ENCODE measurements at places on chromosomes 6 and 20.

GRCh38 chr6:3037638-3038365 lies 30.5 kb upstream of the RIPK1 start:
- H3K4me3 ChIP-seq: no peak overlapping the region
- no peak overlapping the region for H3K27ac ChIP-seq
- DNase-seq: no peak

- no peak overlapping the region for H3K4me3 ChIP-seq
- no peaks in the 10 kb centered on the region for H3K4me1 ChIP-seq
- DNase-seq: no peak
- H3K36me3 ChIP-seq: no peaks in the 10 kb centered on the region
Observed at GRCh38 chr20:5925551-5925950, 24.8 kb downstream of the TRMT6 start.

GRCh38 chr6:43389730-43390295 lies 20.4 kb upstream of the ZNF318 start:
- H3K36me3 ChIP-seq: no peaks in the 10 kb centered on the region
- H3K27me3 ChIP-seq: peaks cover 74% of the 10 kb centered on the region

- H3K36me3 ChIP-seq: no peaks in the 10 kb centered on the region
- peaks cover 5% of the 10 kb centered on the region for H3K4me1 ChIP-seq
- no peak for DNase-seq
- H3K27me3 ChIP-seq: peaks cover 15% of the 10 kb centered on the region
Observed at GRCh38 chr6:167858086-167858591, 31.4 kb downstream of the AFDN start.

DNA sequence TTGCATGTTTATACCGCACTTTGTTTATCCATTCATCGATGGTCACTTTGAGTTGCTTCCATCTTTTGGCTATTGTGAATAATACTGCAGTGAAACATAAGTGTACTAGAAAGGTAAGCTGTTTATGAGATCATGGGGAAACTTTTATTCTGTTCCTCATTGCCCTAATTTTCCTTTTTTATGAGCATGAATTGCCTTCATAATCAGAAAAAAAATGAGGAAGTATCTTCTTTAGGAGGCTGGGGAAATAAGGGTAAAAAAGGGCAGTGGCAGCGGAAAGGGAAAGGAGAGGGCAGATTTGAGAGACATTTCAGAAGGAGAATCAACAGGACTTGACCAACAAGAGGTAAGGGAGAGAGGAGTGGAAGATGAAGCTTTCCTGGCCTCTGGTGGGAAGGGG lies 14.3 kb upstream of the SERINC3 start:
- H3K4me1 ChIP-seq: peaks cover 6% of the 10 kb centered on the region
- no peaks in the 10 kb centered on the region for H3K36me3 ChIP-seq
- DNase-seq: no peak
- H3K4me3 ChIP-seq: no peak overlapping the region
- no peak overlapping the region for H3K27ac ChIP-seq

- H3K27ac ChIP-seq: peak overlapping the region; percentile 97
- peaks cover 60% of the 10 kb centered on the region for H3K4me1 ChIP-seq
- H3K27me3 ChIP-seq: peaks cover 10% of the 10 kb centered on the region
- peak; percentile 80 for DNase-seq
Observed at GRCh38 chr20:46990017-46990595, 95.5 kb downstream of the EYA2 start.

DNA sequence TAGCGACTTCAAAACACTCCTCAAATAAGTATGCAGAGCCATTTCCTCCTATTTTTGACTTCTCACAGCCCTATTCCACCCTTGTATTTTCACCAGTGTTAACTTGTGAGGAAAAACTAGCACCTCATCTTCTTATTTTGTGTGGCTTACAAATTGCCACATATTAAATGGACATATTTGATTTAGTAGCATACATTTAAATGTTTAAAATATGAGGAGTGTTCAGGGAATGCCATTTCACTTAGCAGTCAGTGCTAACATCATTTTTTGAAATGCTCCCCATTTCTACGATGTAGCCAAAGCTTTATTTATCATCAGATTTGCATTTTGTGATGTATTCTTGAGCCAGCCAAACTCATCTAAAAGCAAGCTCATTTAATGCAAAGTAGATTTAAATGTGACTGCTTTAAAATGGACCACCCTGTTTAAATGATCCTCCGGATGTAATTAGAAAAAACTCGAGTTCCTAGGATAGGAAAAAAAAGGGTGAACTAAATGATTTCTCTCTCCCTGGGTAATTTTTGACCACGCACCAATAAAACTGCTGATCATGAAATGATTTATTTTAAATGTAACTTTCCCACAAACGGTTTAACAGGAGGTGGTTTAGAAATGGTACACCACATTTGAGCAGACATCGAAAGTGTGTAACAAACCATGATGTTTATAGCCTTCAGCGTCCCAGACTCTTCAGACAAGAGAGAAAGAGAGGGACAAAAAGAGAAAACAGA lies 172.6 kb downstream of the CD83 start:
- peak overlapping the region; percentile 5 for H3K4me3 ChIP-seq
- peaks cover 17% of the 10 kb centered on the region for H3K4me1 ChIP-seq
